NCI-H2081 (cell line): ENCODE measurements at places on chromosomes 7 and 10.
A peak's percentile ranks its signal among the peaks of the same experiment; 100 is the strongest.

GRCh38 chr10:42935466-42935865 lies 141.4 kb upstream of the RET start:
- DNase-seq = no peak

DNA sequence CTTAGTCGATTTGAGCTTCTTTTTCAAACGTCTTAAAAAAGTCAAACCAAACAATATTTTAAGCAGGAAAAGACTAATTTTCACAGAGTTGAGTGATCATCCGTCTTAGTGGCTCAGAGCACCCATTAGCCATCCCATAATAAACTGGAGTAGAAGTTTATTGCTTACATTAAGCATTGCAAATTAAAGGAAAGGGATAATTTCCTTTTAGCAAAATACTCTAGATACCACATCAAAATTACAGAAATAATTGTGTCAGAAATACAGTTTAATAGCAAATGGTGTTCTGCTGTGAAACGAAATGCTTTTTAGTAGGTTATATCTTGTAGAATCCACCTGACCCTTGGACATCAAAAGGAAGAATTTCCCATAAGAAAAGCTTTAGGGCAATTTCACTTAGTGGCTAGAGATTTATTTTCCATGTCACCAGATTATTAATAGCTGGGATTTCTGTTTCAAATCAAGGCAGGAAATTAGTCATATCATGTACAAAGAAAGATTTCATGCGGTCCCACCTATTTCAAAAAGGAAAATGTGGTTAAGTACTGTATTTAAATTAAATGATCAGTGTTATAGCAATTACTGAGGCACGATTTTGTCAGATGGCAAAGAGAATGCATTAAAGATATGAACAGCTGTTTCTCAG lies 96.2 kb downstream of the NPTX2 start:
- DNase-seq = no peak

GRCh38 chr10:114511881-114512280 lies 107.6 kb upstream of the AFAP1L2 start:
- no peak for DNase-seq

- DNase-seq = no peak
These were observed 220.2 kb upstream of the SH2B2 start for GRCh38 chr7:102066476-102066875.

DNA sequence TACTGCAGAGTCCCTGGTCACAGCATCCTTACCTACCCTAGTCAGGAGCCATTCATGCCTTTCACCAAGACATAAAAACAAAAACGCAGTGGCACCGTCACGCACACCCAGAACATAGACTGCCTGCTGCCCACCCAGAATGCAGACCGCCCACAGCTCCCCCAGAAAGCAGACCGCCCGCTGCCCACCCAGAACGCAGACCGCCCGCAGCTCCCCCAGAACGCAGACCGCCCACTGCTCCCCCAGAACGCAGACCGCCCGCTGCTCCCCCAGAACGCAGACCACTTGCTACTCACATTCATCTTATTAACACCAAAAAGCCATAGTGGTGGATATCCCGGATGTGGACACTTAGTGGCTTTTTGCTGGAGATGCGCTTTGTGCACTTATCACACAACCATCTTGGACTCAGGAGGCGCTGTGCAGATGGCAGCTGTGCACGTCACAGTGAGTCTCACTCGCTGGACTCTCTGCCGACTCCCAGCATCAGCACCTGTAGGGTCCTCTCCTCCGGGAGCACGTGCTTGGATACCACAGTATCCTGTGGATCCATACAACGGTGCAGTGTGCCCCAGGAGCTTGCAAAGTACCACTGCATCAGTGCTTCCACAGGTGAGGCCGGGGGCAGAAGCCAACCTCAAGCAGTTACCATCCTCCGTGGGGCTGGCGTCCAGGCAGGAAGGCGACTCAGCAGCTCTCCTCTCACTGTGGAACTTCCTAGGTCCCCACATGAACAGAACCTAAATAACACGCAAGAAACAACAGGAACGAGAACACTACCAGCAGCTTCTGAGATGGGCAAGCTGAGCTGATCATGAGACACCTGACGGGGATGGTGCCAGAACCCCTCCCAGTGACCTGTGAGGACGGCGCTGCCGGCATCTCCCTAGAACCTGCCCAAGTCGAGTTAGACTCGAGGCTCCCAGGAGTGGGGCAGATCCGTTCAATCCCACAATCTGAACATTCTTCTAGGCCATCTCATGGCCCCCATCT lies 161.0 kb downstream of the DIP2C start:
- no peak for DNase-seq

- no peak for DNase-seq
These were observed 71.5 kb downstream of the PRPF18 start for GRCh38 chr10:13658264-13658663.

DNA sequence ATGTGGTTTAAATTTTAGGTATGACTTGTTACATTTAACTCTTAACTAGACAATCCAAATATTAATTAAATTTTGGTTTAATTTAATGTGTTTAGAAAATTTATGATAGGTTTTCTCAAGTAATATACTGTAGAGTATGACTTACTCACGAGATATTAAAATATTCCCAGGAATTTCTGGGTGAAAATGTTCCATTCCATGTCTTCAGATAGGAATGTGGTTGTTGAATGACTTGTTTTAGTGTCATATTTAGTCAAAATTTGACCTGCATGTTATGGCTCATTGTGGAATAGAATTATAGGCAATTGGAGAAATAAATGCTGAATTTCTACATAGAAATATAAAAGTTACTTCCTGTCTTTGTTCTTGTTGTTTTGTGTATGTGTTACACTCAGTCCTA lies 46.7 kb downstream of the SHOC2 start:
- DNase-seq = no peak

- DNase-seq = peak; percentile 47
These were observed 9.2 kb downstream of the BNIP3 start for GRCh38 chr10:131972474-131973071.

GRCh38 chr7:107075863-107076574 lies 31.5 kb downstream of the PRKAR2B start:
- no peak for DNase-seq

- DNase-seq = no peak
These were observed 333.4 kb downstream of the SH2D4B start for GRCh38 chr10:80871083-80871482.

DNA sequence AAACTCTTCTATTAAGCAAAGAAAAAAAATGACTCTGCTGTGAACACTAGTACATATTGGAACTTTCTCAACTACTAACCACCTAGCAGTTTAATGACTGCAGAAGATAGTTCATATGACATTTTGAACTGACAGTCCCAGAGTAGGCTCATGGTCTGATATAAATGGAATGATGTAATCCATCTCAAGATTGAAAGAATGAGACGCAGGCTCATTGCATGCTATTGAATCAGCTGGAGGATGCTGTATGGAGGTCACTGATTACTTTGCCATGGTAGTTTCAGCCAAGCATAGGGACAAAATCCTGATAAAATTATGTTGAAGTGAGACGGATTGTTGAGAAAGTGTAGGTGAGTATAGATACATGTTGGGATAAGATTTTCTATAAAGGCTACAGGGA lies 217.6 kb upstream of the SEMA3E start:
- no peak for DNase-seq
